ENCODE measurements at places on chromosomes 2 and 18.
A peak's percentile ranks its signal among the peaks of the same experiment; 100 is the strongest.

- DNase-seq, result peak; percentile 87
These were observed 3.9 kb upstream of the ID2 start for GRCh38 chr2:8677646-8678592.

DNA sequence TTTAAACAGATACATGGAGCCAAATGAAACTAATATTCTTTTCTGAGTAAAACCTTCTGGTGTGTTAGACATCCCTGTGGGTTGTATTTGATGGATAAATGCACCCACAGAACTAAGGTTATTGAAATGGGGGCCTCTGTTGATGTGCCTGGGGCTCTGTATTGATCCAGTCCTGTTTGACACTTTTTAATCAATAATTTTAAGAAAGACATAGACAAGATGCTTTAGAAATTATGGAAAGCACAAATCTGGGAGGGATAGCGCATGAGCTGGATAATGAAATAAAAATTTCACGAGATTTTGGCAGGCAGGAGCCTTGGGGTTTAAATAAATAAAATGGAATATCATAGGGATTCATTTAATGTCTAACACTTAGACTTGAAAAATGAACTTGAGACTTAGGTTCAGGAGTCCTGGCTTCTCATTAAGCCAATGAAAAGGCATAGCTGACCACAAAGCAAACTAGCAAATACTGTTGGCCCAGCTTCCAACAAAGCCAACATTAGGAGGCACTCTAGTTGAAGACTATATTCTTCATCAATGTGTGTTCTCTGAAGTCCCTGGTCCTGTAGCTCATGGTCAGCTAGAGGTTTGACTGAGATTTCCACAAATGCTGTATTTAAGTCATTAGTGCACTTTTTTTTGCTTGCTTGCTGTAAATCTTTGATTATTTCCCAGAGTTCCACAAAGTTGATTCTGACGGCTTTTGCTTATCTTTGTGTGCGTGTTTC lies 64.2 kb upstream of the SH3RF3 start:
- DNase-seq, result no peak

DNA sequence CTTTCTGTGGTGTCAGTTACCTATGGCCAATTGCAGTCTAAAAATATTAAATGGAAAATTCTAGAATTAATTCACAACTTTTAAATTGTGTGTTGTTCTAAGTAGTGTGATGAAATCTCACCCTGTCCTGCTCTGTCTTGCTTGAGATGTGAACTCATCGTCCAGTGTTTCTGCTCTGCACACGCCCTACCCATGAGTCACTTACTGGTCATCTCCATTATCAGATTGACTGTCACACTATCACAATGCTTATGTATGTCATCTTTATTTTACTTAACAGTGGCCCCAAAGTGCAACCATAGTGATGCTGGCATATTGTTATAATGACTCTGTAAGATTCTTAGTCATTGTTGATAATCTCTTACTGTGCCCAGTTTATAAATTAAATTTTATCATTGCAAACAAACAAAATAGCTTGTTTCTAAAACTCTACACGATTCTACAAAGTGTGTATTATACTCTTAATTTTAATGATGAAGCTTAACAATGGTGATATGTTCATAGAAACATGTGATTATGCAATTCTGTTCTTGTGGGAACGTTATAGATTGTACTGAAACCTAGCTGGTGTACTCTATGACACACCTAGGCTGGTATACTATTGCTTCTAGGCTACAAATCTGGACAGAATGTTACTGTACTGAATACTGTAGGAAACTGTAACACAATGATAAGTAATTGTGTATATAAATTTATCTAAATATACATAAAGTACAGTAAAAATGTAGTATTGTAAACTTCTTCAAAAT lies 1086.8 kb upstream of the PIK3C3 start:
- DNase-seq, result peak; percentile 49

DNA sequence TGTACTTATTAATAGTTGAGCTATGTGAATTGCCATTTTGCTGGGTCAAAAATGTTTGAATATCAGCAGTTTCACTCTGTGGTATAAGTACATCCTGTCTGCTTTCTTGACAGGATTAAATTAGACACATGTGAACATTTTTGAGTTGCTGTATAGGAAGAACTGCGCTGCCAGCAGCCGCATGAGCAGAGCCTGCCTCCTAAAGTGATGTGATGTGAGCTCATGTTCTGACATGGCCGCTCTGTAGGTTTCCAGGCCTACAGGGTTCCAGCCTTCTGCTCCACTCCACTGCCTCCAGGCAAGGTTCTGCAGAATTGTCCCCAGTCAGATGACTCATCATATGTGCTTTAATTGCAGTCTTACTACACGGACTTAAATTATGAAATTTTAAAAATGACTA lies 119.7 kb upstream of the NFATC1 start:
- DNase-seq, result no peak

DNA sequence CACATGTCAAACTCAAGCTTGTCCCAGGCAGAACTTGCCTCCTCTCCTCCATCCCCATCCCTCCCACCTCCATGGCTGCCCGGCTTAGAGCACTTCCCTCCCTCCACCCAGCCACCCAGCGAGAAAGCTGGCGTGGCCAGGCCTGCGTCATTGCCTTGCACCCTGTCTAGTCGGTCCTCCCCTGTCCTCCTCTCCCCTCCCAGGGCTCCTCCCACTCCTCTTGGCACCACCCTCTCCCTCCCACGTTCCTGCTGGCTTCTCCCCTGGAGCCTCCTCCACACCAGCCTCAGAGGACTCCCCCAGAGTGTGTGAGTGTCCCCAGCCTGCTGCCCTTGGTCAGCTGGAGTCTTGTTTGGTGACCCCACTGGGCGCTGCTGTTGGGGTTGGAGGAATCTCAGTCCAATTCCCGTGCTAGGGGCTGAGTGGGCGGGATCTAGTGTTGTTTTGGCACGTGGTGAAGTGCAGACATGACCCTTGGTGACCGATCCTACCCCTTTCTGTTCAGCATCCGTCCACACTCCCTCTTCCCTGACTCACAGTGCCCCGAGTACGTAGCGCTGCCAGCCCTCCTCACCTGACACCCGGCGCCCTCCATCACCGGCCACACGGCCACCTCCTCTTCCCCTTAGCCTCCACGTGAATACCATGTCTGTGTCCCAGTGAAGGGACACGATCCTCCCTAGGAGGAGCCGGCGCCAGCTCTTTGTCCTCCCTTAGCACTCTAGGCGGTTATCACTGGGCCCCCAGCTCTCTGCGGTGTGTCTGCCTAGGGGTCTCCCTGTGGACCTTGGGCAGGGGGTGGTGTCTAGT lies 41.4 kb downstream of the ATP6V1C2 start:
- DNase-seq, result no peak

GRCh38 chr2:240998995-240999791 lies 775 bp downstream of the SNED1 start:
- DNase-seq, result peak; percentile 60

DNA sequence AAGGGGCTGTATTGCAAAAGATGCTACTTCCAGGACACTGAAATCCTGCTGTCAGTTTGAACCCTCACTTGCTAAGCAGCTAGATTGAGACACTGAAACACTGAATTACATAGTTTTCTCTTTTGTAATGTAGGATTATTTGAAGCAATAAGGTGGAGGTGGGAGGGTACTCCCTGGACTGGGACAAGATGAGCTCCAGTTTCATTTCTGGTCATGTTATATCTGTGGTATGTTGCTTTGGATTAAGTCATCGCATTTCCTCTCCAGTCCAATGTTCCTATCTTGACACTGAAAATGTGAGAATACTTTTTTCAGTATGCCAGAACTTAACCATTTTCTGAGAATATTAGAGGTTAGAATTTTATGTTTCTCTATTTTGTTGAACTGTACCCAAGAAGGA lies 426.2 kb upstream of the MEX3C start:
- DNase-seq, result no peak

DNA sequence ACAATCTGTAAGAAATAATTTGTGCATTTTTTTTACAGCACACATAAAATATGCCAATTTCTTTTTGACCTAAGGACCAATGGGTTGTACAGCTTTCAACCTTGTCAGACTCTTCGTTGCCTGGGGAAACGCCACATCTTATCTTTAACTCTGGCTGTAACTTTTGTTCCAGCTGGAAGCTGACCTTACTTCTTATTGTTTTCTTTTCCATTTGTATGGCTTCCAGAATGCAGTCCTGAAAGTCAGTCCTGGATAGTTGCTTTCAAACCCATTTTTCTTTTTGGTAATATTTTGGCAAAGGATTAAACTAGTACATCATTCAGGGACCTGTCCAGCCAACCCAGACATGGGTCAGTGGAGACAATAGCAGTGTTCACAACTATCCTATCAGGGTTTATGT lies 686.5 kb upstream of the CDH2 start:
- peak; percentile 54 for DNase-seq

DNA sequence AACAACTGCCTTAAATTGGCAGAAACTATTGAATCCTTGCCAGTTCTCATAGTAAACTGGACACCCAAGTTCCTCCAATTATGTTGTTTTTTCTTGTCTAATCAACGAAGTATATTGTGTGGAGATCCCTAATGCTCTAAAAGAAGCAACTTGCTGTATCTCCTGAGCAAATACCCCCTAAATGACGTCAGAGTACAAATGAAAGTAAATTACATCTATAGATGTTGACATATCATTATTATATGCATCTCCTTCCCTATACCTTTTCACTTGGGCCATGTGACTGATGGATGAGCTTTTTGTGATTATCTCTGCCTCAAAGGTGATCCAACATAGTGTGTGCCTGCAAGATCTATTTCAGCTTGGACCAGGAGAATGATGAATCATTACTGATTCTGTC lies 159.4 kb downstream of the CCDC148 start:
- no peak for DNase-seq

DNA sequence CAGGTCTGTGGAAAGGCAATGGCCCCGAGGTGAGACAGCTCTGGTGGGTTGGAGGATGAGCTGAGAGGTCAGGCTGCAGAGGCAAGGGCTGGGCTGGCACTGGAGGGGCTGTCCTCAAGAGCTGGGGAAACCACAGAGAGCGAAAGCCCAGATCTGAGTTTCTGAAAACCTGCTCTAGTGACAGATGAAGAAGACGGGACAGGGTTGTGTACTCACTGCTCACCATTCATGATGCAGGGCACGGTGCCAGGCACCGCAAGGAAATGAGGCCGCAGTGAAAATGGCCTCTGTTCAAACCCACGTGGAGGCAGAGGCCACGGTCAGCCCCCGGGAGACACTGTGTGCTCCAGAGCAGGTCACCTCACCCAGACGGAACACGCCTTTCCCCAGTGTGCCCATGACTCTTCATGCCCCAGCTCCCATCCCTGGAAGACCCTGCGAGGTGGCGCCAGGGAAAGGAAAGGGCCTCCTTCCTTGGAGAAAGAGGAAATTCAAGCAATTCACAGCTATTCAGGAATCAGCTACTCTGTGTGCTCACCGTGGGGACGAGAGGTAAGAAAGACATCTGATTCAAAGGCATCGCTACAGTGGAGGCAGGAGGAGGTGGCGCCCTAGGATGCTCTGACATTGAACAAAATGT lies 24.3 kb upstream of the ID2 start:
- no peak for DNase-seq

GRCh38 chr2:211203986-211204385 lies 647.6 kb downstream of the CPS1 start:
- no peak for DNase-seq

DNA sequence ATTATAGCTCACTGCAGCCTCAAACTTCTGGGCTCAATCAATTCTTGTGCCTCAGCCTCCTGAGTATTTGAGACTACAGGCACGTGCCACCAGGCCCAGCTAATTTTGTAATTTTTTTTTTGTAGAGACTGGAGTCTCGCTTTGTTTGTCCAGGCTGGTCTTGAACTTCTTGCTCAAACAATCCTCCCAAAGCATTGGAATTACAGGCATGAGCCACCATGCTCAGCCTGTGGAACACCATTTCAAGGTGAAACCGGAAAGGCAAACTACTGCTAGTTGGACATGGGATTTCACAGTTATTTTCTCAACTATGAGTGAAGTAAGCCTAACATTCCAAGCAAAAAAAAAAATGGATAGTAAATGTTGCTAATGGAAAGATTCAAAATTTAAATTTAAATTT lies 20.9 kb upstream of the TGIF1 start:
- no peak for DNase-seq

DNA sequence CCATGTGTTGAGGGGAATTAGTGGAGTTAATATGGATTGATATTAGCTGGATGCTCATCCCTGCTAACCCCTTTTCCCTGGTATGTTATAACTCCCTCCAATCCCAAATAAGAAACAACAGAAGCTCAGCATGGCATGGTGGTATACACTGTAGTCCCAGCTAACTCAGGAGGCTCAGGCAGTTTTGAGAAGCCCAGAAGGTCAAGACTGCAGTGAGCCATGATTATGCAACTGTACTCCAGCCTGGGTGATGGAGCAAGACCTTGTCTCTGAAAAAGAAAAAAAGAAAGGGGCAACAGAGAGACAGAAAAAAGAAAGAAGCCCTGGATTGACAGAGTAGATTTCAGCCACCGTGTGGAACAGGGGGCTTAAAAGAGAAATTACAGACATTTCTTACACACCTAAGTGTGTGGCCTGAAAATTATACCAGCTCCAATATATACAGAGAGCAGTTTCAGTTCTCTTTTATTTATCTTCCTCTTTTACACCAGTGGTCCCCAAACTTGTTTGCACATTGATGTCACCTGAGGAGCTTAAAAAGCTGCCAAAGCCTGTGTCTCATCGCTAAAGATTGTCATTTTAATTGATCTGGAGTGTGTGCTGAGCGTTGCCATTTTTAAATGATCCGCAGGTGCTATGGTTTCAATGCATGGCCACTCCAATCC lies 203.6 kb downstream of the UBE2E3 start:
- DNase-seq, result no peak

DNA sequence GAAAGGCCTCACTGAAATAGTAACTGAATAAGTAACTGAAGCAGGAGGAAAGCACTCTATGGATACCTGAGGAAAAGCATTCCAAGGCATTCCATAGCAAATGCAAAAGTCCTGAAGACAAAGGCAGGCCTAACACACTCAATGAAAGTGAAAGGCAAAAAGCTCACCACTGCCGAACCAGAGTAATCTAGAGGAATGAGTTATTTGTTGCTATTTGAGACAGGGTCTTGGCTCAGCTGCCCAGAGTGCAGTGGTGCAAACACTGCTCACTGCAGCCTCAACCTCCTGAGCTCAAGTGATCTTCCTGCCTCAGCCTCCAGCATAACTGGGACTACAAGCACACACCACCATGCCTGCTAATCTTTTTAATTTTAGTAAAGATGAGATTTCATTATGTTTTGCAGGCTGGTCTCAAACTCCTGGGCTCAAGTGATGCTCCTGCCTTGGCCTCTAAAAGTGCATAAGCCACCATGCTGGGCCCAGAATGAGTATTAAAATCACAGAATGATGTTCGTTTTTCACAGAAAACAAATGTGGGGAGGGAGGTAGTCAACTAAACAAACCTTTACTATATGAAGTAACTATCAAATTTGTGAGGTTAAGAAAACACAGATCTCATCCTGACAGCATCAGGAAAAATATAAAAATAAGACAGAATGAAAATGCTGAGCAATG lies 17.9 kb downstream of the PIAS2 start:
- peak; percentile 68 for DNase-seq

DNA sequence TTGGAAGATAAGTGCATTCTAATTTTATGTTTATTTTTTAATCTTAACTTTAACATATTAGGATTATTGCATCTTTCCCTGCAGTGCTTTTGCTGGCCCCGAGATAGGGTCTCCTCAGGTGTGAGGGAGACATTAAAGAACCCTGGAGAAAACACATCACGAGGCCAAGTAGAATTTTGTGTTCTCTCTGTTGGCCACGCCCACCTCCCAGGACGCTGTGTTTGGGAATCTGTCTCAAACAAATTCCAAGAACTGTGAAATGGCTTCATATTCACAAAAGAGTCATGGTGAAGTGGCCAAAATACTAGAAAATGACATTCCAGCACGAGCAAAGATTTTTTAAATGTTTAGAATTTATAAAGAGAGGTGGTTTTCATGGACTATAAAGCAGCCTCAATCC lies 27.3 kb downstream of the RNF144A start:
- no peak for DNase-seq

GRCh38 chr2:97723156-97724072 lies 10.0 kb downstream of the ZAP70 start:
- no peak for DNase-seq

GRCh38 chr2:28094739-28095138 lies 204.2 kb downstream of the BABAM2 start:
- no peak for DNase-seq

Measured in astrocyte of the hippocampus (primary cell).